Uterine smooth muscle cell (primary cell): ENCODE measurements at places on chromosomes 4 and X. TPM values are rescaled to one million over a fixed set of nuclear protein-coding genes. Genes with fewer than 3 reads are reported as not detected.

SFRP2 gene
- total RNA-seq: not detected in 2 replicates

CDX4 gene
- total RNA-seq: not detected in 2 replicates

RIPPLY1 gene
- not detected in 2 replicates for total RNA-seq

DDX60 gene
- total RNA-seq: 26.1 and 27.8 TPM in 2 replicates

DKK2 gene
- 0.25 and 0.33 TPM in 2 replicates for total RNA-seq

UGT2A1 gene
- not detected in 2 replicates for total RNA-seq

EDNRA gene
- total RNA-seq: 3.5 and 10.7 TPM in 2 replicates

POF1B gene
- not detected in 2 replicates for total RNA-seq

CYSLTR1 gene
- 0.11 TPM in 1 of 2 replicates, not detected in the other for total RNA-seq

HS6ST2 gene
- 0.25 and 0.44 TPM in 2 replicates for total RNA-seq

GABRA4 gene
- total RNA-seq: not detected in 2 replicates

NSUN7 gene
- total RNA-seq: 0.22 and 1.1 TPM in 2 replicates

ADGRG4 gene
- total RNA-seq: not detected in 2 replicates

HSFX3 gene
- not detected in 2 replicates for total RNA-seq
